ENCODE measurements at places on chromosomes 3 and 15.

GRCh38 chr15:62940755-62941361, 101.7 kb upstream of the TPM1 start:
- DNase-seq, result no peak

DNA sequence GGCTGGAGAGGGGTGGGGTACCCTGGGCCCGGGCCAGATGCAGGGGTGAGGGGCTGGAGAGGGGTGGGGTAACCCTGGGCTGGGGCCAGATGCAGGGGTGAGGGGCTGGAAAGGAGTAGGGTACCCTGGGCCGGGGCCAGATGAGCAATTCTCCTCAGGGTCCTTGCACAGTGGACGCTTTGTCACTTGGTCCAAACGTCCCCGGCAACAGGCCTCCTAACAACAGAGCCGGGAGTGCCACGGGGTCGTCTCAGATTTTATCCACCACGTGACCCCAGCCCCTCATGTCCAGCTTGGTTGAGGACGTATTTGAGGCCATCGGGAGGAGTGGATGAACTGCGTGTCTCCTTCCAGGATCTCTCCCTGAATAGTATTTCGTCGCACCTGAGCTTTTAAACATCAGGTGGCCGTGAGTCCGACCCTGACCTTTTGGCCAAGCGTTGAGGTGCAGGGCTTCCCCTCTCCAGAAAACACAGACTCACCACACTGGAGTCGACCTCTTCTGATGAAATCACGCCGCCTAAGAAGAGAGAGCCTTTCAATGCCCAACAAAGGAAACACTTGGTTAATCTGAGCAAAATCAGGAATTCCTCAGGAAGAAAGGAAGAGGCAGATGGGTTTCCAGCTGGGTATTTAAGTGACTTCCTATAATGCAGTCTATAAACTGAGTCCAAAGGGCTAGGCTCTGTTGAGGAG, 12.8 kb upstream of the LRRC15 start:
- DNase-seq, result no peak

GRCh38 chr3:11558002-11558401, 85.7 kb downstream of the VGLL4 start:
- no peak for DNase-seq

GRCh38 chr3:197460639-197461038, 95.1 kb downstream of the BDH1 start:
- DNase-seq, result no peak

GRCh38 chr3:15667484-15667883, 65.9 kb downstream of the BTD start:
- no peak for DNase-seq

DNA sequence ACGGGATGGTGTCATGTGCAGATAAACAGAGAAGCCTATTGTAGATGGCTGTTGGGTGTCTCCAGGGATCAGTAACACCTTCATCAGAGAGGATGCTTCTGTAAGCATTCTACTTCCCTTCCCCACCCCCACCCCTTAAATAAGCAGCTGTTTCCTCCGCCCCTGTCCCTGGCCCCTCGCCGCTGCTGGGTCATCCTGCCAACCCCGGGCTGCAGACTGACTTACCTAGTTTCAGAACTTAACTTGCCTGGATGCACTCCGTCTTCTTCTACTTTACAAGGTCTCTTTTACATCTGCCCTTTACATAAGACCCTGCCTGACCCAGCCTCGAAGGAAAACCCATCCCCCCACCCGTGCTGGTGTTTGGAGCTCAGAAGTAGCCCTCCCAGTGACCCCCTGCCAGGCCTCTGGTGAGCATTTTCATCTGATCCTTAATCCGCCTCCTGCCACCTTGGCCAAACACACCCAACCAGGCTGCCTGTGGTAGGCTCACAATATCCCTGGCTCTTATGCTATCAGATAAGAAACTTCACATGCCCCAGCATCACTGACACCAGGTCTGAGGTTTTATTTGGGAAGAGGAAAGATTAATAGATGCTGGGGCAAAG, 103.0 kb upstream of the HES1 start:
- no peak for DNase-seq

- DNase-seq, result no peak
Measured at GRCh38 chr3:61820306-61820992, 259.1 kb downstream of the PTPRG start.

- DNase-seq, result peak; percentile 62
Measured at GRCh38 chr15:90648137-90649070, 68.7 kb upstream of the BLM start.

GRCh38 chr15:34795267-34796081, at the start of gene ACTC1:
Gene ACTC1 (minus strand): TSS chr15:34795549. CDS start chr15:34794808, 741 bp downstream.
- no peak for DNase-seq

- no peak for DNase-seq
Measured at GRCh38 chr3:30608598-30608947, 2.2 kb downstream of the TGFBR2 start.

Data from stimulated activated CD4-positive, alpha-beta T cell treated with anti-CD3 and anti-CD28 coated beads, Interleukin-2, amount 100 ng/mL, for 24 hours (primary cell).